T-helper 2 cell treated with Interferon-gamma antibody and Interleukin-4, amounts not matched to agents 100 ng/mL and 5 ng/mL, for 36 hours (primary cell): ENCODE measurements at places on chromosomes 2 and 18. TPM values are rescaled to one million over a fixed set of nuclear protein-coding genes. Genes with fewer than 3 reads are reported as not detected.

RGPD8 gene
- 7.4 and 7.9 TPM in 2 replicates for total RNA-seq

OBSL1 gene
- total RNA-seq = not detected in 2 replicates

TXNDC2 gene
- total RNA-seq = not detected in 2 replicates

LIPT1 gene
- total RNA-seq = 7.7 and 8.0 TPM in 2 replicates

NEURL3 gene
- 0.16 TPM in 1 of 2 replicates, not detected in the other for total RNA-seq

FAM124B gene
- total RNA-seq = 4.5 and 4.7 TPM in 2 replicates

TUBA3E gene
- not detected in 2 replicates for total RNA-seq

IL1A gene
- 0.73 and 0.93 TPM in 2 replicates for total RNA-seq

PDE1A gene
- total RNA-seq = not detected in 2 replicates

FN1 gene
- total RNA-seq = 0.82 and 1.3 TPM in 2 replicates

UGT1A8 gene
- not detected in 2 replicates for total RNA-seq
